NCI-H1694 treated with DMSO at 0.1 percent for 48 hours (cell line): ENCODE measurements at places on chromosomes 1 and 21.

GRCh38 chr1:181349512-181349911, 133.8 kb upstream of the CACNA1E start:
- no peak for DNase-seq

DNA sequence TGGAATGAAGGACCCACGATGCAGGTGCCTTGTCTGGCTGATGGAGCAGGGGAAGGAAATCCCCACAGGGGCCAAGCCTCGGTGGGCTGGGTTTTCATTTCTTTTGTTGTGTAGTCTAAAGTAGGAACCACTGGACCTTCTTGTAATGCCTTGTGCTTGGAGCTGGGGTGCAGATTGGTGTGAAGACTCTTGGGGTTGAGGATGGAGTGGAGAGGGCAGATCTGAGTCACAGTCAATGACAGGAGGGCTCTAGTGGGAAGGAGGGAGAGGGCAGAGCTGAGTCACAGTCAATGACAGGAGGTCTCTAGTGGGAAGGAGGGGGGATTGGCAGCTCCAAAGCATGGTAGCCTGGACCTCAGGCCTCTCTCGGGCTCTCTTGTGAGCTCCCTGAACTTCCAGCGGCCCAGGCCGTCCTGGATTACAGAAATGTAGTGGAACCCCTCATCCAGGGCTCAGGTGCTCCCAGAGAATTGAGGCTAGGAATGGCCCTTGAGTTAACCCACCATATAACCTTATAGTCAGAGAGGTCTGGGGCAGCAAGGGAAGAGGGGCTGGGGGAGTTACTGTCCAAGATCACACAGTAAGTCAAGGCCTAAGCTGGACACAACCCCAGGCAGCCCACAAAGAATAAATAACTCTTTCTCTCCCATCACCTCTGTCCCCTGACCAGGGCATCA, 313.8 kb downstream of the MATN1 start:
- no peak for DNase-seq

DNA sequence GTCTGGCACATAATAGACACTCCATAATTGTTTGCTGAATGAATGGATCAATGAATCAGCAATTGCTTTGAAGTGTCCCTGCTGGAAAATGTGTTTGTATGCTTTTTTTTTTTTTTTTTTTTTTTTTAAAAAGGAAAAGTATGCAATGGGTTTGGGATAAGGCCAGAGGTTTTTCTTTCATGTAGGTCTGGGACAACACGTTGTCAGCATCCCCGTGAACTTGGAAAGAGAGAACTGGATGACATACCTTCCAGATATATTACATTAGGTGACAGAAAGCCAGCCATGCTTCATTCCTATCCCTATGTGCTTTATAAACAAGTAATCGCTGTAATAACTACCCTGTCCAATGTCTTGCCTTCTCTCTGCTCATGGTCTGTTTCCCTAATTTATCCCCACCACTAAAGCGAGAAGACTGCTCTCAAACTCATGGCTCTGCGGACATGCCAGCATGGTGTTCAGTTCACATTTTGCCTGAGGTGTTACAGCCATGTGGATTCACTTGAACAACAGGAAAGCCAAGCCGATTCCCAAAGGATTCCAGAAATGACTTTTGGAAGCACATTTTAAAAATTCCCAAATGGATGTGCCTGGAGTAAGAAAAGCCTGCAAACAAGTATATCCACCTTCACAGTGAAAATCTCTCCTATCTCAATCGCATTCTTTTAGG, 34.8 kb upstream of the GREM2 start:
- no peak for DNase-seq

- DNase-seq = no peak
These were observed 17.3 kb upstream of the KLF17 start for GRCh38 chr1:44101328-44101727.

DNA sequence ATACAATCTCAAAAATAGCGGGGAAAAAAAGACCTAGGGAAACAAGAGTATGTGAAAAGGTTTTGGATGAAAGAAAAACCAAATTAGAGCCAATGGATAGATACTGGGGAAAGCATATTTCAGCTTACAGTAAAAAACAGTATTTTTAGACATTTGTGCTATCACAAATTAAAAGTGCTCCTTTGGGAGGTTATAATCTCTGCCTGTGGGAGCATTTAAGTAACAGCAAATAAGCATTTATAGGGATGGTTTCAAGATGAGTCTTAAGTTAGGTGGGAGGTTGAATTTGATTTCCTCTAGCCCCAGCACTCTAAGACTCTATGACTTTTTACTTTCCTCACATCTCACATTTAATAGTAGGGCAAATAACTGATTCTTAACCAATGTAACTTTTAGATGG, 79.6 kb upstream of the SLFNL1 start:
- no peak for DNase-seq

GRCh38 chr1:27522432-27523336, 32.7 kb upstream of the WASF2 start:
- peak; percentile 77 for DNase-seq

DNA sequence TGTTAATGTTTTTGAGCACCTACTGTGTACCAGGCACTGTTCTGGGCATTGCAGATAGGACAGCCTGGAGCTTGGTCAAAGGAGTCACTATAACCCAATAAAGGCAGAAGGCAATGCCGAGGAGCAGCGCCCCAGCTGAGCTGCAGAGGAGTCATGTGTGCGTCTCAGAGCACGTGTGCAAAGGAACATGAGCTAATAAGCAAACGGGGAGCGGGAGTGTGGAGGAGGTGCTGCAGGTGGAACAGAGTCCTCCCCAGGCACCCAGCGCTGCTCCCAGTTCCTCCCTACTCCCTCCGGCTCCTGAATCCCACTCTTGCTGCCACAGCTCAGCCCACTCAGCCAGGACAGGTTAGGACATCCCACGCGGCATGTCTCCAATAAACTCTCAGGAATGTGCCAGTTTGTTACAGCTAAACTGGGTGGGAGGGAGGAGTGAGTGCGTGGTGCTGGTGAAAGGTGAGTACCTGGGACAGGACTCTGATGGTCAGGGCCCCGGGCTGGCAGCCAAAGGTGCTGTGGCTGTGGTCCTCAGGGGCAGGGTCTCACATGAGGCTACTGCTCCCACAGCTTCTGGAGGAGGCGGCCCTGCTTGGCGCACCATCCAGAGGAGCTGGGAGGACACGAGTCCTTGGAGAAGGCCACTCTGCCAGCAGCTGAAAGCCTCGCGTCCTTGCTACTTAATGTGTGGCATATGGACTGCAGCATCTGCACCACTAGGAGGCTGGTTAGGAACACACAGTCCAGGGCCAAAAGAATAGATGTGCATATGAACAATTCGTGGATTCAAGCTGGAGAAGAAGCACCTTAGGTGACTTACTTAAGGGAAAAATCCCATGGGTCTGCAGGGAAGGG, 52.3 kb downstream of the GRIK3 start:
- DNase-seq = peak; percentile 63

- DNase-seq = no peak
These were observed 8.3 kb downstream of the RNASEL start for GRCh38 chr1:182580736-182581135.

GRCh38 chr21:43361127-43361492, 65.8 kb downstream of the SIK1 start:
- peak; percentile 36 for DNase-seq

GRCh38 chr1:184661801-184662200, 92.9 kb downstream of the EDEM3 start:
- no peak for DNase-seq

DNA sequence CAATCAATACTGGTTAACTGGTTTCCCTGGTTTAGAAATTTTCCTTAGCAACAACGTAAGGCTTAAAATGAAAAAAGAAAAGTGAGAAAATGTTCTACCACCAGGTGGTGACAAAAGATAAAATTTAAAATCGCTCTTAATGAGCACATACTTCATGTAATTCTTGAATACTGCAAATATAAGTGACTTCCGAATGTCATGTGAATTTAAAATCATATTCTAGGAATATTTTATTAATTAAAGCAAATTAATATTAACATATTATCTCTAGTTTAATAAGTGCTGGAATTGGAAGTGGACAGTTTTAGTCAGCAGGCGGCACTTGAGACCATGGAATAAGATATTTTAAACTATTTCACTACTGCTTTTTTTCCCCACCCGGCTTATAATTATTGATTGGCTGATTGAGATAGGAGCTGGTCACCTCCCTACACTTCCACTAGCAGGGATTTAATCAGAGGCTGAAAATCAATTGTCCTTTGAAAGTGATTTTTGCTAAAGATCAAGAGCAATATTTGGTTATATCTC, 5.0 kb upstream of the ADAMTS1 start:
- DNase-seq = peak; percentile 89

- no peak for DNase-seq
These were observed 3.6 kb downstream of the ACOT7 start for GRCh38 chr1:6389971-6390370.

DNA sequence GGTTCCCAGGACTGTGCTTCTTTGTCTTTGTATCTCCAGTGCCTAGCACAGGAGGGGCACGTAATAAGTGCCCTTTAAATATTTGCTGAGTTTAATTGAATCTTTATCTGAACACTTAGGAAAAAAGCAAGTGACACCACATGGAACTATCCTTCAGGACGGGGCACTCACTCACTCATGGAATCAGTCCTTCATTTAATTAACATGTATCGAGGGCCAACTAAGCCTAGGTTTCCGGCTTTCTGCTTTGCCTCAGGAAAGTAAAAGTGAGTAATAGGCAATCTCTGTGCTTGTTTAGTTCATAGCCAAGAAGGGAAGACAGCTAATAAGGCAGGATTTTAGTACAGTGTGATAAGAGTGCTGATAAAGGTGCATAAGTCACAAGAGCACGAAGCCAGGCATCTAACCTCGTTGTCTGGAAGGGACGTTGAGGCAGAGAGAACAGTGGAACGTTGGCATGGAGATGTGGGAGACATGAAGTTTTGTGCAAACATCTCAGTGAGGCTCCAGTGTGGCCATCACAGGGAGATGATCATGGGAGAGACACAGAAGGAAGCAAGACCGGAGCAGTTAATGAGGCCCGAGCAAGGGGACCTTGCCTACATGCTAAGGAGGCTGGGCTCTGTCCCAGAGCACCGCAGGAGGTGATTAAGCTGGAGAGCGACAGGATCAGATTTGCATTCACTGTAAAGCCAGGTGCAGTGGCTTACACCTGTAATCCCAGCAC, 54.1 kb upstream of the TRIM67 start:
- no peak for DNase-seq

DNA sequence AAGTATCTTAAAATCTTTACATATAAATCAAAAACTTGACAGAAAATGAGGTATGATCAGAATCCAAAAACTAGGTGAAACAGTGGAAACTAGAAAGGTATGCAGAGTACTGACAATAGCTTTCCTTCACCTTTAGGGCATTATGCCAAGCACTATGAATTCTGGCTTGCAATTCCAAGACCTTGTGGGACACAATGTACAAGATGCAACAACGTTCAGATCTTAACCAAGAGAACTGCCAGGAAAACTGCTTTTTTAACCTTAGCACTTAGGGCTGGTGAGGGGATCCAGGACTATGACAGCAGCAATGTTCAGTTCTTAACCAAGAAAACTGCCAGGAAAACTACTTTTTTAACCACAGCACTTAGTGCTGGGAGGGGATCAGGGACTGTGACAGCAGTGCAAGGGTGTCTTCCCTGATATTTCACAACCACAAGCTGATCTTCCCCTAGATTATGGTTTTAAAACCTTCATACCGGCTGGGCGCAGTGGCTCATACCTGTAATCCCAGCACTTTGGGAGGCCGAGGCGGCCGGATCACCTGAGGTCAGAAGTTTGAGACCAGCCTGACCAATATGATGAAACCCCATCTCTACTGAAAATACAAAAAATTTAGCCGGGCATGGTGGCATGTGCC, 22.3 kb downstream of the FOXJ3 start:
- no peak for DNase-seq

GRCh38 chr1:11792106-11792505, 13.7 kb downstream of the MTHFR start:
- no peak for DNase-seq

GRCh38 chr1:114632427-114632826, 37.4 kb downstream of the DENND2C start:
- no peak for DNase-seq

DNA sequence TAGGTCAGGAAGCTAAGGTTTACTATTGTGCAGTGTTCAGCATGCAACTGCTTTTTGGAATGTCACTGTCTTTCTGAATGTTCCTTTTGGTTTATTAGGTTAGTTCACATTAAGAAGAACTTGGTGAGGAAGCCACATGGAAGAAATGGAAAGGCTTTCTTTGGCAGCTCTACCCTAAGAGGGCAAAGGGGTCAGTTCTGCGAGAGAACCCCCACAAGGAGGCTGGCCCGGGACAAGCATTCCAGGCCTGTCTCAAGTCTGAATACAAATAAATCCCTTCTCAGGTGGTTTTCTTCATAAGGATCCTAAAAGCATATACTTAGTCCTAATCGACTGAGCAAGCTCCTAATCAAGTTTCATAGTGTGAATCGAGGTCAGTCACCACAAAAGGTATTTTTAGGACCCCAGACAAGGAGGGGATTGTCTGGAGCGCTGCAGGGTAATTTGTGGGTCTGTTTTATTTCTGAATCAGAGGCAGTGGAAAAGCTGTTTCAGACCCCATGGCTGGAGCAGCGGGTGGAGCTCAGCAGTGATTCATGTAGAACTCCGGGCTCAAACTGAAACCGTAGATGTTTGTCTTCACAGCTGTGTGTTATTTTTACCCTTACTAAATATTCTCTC, 63.3 kb downstream of the ERG start:
- DNase-seq = no peak

DNA sequence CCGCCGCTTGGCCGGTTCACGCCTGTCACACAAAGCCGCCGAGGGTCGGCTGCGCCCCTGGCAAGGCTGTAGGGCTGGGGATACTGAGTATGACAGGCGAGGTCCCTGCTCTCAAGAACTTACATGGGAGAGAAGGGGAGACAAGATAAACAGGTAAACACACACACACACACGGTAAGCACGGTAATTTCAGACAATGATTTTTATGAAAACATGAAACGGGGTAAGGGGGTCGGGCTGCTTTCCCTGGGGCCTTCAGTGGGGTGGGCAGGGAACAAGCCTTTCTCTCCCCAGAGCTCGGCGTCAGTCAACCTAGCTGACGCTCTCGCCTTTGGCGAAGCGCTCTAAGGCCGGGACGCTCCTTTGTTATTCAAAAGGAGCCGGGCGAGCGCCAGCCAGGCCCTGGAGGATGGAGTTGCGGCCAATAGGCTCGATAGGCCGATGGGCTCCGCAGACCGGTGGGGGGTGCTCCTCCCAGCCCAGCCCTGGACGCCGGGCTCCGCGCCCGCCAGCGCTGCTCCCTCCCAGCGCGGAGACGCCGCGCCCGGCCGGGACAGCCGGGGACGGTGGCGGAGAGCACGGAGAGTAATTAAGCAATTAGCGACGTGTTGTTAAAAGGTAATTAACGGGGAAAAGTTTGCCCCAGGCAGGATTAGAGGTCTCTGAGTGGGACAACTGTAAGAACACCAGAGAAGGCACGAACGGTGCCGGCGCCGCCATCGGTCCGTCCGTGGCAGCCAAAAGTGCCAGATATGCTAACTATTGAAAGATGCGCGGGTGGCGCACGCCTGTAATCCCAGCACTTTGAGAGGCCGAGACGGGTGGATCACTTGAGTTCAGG, 950 bp upstream of the INKA2 start:
- DNase-seq = peak; percentile 72

GRCh38 chr1:192869308-192869940, 60.6 kb downstream of the RGS2 start:
- no peak for DNase-seq
